ENCODE measurements at places on chromosomes 7 and 10.

DNA sequence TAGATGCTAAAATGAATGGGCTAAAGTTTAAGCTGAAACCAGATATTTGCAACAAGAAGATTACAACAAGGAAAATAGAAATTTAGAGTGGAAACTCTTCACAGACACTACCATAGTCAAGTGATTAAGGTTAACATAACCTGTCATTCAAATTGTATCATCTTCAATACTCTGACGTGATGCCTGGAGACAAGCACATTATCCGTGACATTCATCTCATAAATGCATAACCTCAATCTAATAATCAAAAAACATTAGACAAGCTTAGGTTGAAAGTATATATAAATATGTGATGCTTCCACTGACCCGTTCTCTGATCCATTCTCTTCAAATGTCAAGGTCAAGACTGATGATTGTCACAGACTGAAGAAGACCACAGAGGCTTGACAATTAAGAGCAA, 263.8 kb upstream of the MEOX2 start:
- DNase-seq: no peak

- no peak for DNase-seq
Measured at GRCh38 chr10:120793088-120793487, 58.1 kb upstream of the WDR11 start.

DNA sequence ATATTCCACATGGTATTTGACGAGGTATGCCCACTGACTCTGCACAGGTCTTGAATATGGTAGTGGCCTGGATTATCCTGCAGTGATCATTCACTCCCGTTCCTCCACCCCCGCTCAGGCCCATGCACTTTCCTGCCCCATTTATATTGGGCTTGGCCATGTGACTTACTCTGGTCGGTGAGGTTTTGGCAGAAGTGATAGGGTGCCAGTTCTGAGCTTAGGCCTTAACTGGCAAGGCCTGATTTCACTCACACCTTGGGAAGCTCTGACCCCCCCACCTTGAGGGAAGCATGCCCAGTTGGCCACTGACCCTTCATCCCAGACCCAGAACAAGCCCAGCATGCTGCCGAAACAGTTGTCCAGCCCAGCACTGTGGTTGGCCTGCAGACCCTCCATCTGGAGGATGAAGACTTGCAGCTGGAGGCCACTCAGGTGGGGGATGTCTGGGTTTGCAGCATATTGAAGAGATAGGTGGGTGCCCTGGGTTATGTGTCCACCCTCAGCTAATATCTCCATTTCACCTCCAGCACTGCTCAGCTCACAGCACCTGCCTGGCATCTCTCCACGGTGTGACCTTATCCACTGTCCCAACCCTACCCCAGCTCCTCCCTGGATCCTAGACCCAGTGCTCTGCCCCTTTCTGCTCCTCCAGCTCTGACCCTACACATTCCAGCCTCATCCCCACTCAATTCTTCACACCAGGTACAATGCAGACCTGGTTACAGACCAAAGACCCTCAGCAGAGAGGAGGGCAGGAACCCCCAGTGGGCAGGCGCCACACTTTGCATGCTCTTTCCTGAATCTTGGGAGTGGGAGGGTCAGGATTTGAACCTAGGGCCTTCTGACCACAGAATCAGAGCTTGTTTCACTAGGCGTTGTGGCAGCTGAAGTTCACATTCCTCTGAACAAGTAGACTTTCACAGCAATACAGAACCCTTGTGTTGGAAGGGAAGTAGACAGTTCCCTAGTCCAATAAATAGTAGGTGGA, 138.1 kb upstream of the CHST15 start:
- no peak for DNase-seq

DNA sequence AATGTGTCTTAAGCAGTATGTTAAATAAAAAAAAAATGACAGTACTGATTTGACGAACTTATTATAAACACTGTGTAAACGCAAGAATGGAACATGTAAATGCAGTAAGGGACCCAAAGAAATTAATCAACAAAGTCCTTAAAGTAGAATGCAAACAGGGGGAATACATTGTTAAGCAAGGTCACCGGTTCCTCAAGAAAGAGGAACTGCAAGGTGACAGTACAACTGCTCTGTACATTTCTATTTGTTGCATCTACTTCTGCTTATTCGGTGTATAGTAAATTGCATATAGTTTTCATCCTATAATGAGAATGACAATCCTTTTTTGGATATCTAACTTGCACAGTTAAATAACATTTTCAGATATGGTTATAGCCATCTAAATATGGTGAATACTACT, 387.0 kb upstream of the SEMA3D start:
- DNase-seq: no peak

DNA sequence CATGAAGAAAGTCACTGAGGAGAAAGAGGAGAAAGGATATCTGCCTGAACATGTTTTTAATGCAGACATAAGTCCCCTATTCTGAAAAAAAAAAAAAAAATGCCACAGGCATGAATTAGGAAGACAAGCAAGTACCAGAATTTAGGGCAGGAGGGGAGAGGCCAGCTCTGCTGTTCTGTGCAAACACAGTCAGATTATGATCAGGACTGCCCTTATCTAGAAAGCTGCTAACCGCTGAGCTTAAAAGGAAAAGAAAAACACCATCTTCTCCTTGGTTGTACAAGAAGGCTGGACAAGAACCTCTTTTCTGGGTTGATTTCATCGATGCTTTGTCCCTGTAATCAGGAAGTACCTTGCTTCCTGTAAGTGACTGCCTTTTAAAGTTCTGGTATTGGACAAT, 15.3 kb upstream of the PWWP2B start:
- DNase-seq: no peak

Measured in NCI-H2171 treated with DMSO at 0.1 percent for 48 hours (cell line).